Activated CD4-positive, alpha-beta T cell treated with anti-CD3 and anti-CD28 coated beads, Interleukin-2, amount 10 ng/mL, durations not matched to agents 7 days and 5 days (primary cell): ENCODE measurements at places on chromosomes 7 and 10.

GRCh38 chr10:31709028-31709427, 219.6 kb downstream of the ARHGAP12 start:
- DNase-seq = no peak

- no peak for DNase-seq
Measured at GRCh38 chr7:47778153-47778661, 170.1 kb downstream of the PKD1L1 start.

- no peak for DNase-seq
Measured at GRCh38 chr10:125538947-125539731, 143.8 kb downstream of the TEX36 start.

DNA sequence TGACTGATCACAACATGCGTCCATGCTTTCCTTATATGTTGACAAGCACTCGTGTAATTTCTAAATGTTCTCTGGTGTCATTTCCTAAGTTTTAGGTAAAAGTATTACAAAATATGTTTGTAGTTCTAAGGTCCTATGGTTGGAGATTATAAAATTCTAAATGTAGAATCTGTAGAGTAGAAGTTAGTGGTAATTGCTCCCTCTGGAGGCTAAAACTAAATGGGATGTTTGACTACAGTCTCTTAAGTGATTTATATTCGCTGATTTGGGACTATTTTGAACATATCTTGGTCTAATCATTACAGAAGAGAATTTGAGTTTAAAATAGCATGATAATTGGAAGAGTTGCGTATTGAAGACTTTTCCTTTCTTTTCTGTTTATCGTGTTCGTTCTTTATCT, 74.1 kb downstream of the ZMYND11 start:
- no peak for DNase-seq

DNA sequence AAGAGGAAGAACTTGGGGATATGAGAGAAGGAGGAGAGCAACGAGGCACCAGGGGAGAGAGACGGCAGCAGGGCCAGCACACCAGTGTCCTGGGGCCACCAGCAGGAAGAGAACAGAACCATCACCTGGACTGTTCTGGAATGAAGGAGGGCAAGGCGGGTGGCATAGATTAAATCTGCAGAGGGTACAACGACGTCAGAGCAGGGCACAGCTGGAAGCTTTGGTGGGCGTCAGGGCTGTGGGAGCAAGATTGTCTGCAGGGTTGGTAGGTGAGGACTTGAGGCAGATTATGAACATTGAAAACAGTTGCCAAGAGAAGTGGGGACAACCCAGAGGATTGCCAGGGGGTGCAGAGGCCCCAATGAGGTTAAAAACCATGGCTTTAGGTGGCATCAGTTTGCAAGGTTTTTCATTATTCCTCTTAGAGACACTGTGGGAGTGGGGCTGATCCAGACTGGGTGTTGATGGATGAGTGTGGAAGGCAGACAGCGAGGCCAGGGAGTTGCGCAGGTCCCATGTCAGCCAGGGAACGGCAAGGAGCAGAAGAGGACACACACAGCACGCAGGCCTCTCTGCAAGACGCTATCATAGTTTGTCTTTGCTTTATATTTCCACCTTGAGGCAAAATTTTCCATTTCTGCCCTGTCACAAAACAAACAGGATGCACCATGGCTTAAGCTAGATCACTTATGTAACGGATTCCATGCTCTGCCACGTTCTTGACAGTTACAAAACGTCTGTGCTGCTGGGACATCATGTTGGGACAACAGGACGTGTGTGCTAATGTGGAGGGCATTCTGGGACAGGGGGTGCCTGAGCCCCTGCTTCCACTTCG, 52.5 kb upstream of the LEP start:
- no peak for DNase-seq

DNA sequence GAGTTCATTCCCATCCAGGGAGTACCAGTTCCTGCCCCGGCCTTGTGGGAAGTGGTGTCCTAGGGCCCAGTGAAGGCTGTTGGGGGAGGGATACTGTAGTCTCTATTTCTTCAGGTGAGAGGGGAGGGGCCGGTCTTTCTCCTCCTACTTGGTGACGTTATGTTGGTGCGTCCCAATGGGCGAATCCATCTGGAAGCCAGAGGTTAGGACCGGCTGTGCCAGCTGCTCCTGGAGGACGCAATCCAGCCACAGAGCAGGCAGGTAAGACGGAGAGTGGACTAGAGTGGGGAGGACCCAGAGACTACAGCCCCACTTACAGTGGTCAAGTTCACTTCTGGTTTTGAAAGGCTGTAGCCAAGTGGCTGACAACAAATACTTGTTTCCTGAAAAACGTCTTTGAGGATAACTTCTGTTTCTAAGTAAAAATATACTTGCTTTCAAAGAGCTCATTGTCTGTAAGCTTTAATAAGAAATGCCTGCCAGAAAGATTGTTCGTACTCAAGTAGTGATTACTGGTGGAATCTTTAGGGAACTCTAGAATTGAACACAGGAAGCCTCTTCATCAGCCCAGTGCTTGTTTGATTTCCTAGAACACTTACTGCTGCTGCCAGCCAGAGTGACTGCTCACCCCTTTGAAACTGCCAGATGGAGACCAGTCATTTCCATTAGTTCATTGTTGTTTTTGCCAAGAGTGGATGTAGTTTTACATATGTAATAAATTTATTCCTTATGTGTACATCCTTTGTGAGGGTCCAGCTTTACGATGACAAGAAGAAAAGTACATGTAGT, 25.4 kb downstream of the RBM33 start:
- DNase-seq = no peak

- DNase-seq = no peak
Measured at GRCh38 chr7:34672430-34672829, 14.4 kb downstream of the NPSR1 start.

- DNase-seq = no peak
Measured at GRCh38 chr7:106257752-106258151, 27.0 kb downstream of the NAMPT start.

- no peak for DNase-seq
Measured at GRCh38 chr7:32116436-32116835, 46.2 kb upstream of the PDE1C start.

- no peak for DNase-seq
Measured at GRCh38 chr7:139111811-139112301, 2.3 kb upstream of the ZC3HAV1 start.

DNA sequence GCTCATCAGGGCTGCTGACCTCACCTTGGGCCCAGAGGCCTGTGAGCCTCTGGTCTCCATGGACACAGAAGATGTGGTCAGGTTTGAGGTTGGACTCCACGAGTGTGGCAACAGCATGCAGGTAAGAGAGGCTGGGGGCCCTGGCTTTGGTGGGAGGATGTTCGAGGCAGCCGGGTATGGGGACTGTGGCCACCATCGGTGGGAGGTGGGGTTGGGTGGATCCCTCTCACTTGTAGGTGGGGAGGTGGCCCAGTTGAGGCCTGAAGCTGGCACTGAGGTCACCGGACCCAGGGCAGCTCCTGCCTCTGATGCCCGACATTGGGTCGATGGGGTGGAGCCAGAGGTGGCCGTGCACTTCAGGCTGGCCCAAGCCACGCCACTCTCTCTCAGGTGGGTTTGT, 406 bp downstream of the ZP3 start:
- DNase-seq = no peak

DNA sequence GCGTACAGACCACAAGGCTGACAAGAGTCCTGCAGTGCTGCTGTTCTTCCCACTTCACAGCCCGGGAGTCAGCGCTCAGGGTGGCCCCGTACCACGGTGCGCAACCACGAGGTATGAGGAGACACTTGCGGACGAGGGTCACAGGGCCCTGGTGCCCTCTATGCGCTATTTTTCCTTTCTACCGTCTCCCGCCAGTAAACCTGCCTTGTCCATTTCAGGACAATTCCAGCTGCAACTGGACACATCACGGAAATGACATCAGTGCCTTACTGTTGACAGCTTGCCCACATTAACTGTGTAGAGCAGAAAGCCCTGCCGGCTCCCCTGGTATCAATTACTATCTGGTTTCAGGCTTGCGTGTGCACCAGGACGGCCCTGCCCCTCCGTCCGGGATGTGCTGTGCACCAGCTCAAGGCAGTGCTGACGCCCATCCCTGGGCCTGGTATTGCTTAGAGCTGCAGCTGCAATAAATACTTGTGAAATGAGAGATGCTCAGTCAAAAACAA, 65.1 kb downstream of the ZRANB1 start:
- no peak for DNase-seq

GRCh38 chr10:27464993-27465392, 39.1 kb upstream of the RAB18 start:
- peak; percentile 43 for DNase-seq

DNA sequence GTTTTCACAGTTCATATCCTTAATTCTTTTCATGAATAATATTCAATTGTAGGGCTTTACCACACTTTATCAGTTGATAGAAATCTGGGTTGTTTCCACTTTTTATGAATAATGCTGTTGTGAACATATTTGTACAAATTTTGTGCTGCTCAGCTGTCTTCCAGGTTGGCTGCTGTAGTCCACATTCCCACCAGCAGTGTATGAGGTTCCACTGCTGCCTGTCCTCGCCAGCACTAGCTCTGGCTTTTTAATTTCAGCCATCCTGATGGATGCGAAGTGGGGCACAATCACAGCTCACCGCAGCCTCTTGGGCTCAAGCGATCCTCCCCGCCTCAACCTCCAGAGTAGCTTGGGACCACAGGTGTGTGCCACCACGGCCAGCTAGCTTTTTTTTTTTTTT, 32.8 kb downstream of the NUDT5 start:
- DNase-seq = no peak

GRCh38 chr7:103765901-103766300, 223.6 kb downstream of the RELN start:
- DNase-seq = no peak

GRCh38 chr10:89632824-89633223, 12.2 kb downstream of the PANK1 start:
- no peak for DNase-seq

DNA sequence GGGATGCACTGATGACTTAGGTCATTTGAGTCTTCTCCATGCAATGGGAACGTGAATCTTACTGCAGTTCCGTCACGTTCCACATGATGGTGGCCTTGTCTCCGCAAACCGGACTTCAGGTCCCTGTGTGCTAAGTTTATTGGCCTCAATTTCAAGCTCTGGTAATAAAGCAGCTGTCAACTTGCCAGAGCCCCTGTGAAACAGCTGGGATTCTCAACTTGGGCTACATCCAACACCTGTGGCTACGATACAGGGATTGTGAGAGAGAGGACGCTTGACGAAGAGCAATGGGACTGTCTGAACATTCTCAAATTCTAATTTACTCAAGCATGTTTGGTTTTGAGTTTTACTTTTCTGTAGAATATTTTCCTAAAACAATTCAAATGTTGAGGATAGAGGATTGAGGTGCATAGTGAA, 174.2 kb downstream of the PTN start:
- DNase-seq = no peak

DNA sequence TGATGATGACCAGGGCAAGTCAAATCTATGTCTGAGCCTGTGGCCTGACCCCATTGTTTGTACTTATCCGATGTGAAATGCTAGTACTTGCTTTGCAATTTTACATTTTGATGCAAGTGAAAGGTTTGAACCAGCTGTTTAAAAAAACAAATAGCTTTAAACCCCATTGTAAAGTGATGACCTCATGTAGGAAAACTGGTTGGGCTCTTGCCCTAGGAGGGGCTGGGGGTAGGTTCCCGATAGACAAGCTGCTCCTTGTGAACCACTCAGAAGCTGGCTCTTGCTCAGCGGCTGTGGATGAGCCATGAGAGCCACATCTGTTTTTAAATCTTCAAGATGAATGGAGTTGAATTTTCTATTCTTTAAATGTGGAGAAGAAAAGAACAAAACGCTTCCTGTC, 185.3 kb downstream of the WDR11 start:
- no peak for DNase-seq

DNA sequence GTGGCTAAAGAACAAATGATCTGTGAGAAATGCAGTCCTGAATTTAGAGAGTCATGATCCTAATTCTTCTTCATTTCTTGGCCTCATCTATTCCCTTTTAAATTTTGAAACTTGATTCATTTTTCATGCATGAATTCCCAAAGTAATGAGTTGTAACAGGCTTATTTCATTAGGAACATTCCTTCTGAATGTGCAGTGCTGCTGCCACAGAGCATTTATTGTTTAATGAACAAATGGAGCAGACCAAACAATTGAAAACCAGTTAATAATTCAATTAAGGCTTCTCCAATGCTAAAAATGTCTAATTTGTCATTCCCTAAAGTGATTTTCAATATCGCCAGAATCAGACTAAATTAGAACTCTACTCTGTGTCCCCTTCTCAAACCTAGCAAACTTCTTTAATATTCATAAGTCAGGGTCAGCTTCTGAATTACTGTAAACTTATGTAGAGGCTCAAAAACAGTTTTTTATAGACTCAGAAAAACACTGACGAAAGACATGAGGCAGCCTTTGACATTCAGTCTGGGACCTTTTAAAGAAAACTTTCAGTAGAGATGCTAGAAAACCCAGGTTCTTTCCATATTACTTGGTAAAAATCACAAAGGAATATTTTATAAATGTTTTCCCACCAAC, 14.5 kb downstream of the LSMEM1 start:
- no peak for DNase-seq

- no peak for DNase-seq
Measured at GRCh38 chr10:104323085-104323484, 15.2 kb downstream of the ITPRIP start.

GRCh38 chr10:96339956-96340904, 18.6 kb downstream of the OPALIN start:
- DNase-seq = peak; percentile 69

- no peak for DNase-seq
Measured at GRCh38 chr7:29139796-29140195, 6.5 kb downstream of the CPVL start.

DNA sequence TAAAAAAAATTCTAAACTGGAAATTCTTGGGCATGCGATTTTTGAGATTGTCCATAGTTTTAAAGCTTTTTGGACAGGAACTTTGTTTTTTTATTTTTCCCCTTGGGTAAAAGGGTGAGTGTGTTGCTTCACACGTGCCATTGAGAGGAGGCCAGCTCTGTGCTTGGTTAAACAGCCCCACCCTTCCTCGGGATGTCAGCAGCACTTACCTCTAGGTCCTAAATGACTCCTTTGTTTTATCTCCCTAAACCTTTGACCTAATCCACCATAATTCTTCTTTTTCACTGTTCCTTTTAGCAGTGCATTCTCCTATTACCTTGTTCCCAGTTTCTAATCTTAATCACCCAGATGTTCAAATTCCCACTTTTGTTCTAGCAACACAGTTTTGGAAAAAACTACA, 83.5 kb downstream of the SEMA3D start:
- DNase-seq = no peak

GRCh38 chr10:49323171-49323895, 24.4 kb downstream of the C10orf71 start:
- no peak for DNase-seq

- no peak for DNase-seq
Measured at GRCh38 chr7:101608772-101609713, 20.1 kb downstream of the MYL10 start.

GRCh38 chr7:155336812-155337602, 39.3 kb downstream of the INSIG1 start:
- DNase-seq = no peak

DNA sequence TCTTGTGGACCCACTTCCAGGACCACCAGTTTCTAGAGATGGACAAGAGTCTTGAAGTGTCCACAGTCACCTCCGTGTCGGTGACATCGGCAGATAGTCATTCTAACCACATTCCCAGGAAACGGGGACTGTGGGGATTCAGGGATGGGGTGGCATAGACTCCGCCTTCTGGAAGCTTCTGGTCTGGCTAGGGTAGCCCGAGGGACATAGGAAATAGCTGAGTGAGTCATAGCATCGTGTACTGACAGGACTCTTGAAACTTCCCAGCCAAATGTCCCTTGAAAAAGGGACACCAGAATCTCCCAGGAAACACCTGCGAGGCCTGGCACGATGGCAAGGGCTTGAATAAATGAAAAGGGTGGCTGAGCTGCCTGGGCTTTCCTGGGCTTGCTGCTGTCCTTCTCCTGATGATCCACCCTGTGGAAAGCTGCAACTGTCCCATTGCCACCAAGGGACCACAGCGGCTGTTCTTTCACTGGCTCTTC, 84.1 kb upstream of the LRRC4 start:
- DNase-seq = no peak
